GM23338 (cell line): ENCODE measurements at places on chromosomes 12 and 14. TPM values are rescaled to one million over a fixed set of nuclear protein-coding genes. Genes with fewer than 3 reads are reported as not detected.

- no peak for DNase-seq
These were observed 111.2 kb downstream of the KIF21A start for GRCh38 chr12:39331539-39332261.

Gene TIMELESS
- 54.3 and 54.8 TPM in 2 replicates for total RNA-seq

- no peak for DNase-seq
These were observed 15.7 kb downstream of the CREBL2 start for GRCh38 chr12:12627308-12627827.

DNA sequence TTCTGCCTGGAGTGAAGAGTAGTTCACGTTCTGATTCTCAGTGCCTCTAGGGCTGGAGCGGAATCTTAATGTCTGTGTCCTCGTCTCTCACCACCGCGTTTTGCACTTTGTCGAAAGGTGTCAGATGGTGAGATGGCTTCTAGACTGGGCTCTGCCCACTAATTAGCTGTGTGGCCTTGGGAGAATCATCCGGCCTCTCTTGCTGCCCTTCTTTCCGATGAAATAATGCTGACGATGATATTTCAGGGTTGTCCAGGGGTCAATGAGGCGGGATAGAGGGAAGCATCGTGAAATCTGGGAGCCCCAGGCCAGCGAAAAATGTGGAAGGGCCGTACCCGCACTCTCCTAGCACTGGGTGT lies 811 bp upstream of the GALNT16 start:
- DNase-seq: no peak

- DNase-seq: no peak
These were observed 1.1 kb upstream of the ITGA7 start for GRCh38 chr12:55708695-55709233.
